D721Med (cell line): ENCODE measurements at places on chromosomes 1 and 21.

DNA sequence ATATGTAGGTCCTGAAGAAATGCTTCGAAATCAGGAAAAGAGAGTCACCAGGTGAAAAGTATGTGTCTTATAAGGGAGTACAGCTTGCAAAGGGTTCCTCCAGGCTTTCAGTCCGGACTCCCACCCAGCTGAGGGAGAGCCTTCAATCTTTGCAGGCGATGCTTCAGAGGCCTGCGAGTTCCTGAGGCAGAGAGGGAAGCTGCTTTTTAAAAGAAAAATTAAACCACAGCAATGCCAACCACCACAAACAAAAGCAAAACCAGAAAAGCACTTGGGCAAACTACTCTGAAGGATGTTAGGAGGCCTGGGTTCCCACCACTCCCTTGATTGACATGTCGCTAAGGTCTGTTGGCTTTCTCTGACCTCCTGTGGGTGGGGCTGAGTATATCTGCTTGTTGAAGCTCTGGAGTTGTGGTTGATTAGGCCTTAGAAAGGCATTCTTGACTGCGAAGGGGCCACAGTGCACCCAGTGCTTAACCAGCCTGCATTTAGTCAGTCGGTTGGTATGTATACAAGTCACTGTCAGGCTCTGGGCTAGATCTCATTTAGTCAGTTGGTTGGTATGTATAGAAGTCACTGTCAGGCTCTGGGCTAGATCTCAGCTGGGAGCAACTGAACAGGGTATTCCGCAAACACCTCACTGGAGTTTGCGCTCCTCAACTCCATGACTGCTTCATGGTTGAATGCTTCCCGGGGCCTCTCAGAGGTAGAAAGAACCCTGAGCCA is 1.2 kb downstream of the NIPAL3 start:
- DNase-seq = no peak

DNA sequence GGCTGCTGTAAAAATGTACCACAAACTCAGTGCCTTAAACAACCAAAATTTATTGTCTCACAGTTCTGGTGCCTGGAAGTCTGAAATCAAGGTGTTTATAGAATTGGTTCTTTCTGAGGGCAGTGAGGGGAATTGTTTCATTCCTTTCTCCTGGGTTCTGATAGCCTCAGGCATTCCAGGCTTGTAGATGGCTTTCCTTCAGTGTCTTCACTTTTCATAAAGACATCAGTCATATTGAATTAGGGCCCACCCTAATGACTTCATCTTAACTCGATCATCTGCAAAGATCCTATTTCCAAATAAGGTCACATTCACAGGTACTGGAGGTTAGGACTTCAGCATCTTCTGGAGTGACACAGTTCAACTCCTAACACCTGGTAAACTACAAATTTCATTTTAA is 15.0 kb downstream of the CDKN2C start:
- DNase-seq = no peak

DNA sequence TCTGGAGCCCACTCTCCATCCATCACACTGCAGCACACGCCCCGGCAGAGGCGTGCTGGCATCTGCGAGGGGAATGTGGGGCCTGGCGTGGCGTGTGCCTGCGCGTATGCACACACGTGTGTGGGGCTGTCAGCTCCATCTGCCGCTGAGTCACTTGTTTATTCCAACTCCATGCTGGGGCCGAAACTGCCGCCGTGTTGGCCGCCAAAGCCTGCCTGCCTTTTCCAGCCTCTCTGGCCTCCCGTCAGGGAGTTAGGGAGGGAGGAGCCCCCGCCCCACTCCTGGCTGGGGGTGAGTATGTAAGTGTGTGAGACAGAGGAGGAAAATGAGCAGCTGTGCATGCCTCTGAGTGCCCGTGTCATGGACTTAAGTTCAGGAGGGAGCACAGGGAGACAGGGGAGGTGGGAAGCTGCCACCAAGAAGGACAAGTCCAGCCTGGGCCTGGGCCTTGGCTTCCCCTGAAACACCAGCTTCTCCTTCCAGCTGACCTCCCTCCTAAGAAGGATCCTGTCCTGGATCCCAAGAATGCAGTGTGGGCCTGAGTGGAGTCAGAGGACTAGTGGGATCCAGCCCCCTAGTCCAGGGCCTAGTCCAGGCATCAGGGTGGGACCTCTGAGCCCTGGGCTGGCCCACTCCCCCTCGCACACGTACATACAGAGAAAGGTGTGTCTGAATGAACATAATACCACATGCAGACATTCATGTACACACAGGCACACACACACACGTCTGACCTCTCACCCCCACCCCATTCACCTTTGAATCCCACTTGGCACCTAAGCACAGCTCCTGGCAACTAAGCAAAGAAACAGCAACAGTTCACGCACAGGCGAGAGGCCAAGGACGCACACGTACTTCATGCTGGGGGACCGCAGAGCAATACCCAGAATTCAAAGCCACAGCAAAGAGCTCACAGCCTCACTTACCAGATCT is 24.7 kb downstream of the MEF2D start:
- no peak for DNase-seq

DNA sequence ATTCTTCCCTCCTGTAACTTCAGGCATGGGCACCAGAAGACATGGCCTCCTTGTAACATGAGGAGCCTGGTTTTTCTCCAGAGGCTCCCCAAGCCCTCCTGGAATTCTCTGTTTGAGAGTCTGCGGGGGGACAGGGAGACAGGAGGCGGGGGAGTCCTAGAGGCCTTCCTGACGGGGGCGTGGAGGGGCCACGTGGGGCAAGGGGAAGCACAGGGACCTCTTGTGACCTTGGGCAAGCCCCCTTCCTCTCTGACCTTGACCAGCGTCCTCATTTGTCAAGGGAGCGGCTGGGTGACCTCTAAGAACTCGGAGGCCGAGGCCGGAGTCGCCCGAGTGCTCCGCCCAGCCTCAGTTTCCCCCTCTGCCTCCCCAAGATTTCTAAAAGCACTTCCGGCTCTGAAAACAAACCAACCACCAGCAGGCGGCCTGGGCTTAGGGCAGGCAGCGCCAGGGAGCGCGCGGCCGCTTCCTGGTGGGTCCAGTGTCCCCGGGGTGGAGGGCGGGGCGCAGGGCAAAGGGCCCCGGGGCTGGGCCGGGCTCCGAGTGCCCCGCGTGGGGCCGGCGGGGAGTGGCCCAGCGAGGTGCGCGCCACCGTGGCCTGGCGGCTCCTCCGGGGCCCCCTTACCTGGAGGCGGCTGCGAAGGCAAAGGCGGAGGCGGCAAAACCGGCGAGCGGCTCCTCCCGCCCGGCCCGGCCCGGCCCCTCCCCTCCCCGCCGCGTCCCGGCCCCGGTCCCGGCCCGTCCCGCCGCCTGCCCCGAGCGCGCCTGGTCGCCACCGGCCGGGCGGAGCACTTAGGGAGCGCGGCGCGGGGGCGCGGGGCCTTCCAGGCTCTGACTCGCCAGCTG is at the start of gene TMCO4:
TSS of gene TMCO4 (minus strand) at position 687 of the 846 bp plus-strand sequence. CDS start 19,158 bp downstream, outside the sequence.
- no peak for DNase-seq

GRCh38 chr21:37026499-37026898 is 20.0 kb downstream of the RIPPLY3 start:
- no peak for DNase-seq

DNA sequence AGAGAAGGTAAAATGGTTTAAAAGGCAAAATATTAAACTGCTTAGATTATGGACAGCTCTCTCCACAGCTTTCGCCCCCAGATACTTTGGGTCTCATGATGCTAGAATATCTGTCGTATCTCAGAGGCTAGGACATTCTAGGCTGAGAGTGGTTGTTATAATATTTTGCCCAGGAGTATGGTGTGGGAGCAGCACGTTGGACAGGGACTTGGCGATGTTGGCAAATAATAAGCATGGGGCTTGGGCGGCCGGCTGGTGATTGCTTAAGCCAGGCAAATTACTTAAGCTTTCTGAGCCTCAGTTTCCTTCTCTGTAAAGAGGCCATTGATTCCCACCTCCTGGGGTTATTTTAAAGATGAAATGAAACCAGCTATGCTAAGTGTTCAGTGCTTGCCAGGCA is 133.2 kb downstream of the ROR1 start:
- no peak for DNase-seq

DNA sequence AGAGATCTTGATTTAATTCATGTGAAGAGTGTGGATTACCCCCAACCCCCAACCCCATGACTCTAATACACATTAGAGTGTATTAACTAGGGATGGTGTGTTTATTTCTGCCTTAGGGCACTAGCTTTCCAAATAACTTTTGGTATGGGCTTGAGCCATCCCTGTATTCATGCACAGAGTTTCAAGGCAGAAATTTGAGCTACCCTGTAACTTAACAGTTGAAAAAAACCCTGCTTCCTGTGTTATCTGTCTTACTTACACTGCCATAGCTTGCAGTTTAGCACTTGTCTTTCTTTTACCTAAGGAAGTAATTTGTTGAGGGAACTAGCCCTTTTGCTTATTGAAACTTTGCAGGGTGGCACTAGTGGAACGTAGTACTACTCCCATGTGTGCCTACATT is 6.3 kb downstream of the SRSF11 start:
- DNase-seq = no peak

GRCh38 chr1:94418664-94419655 is 771 bp downstream of the ABCD3 start:
- no peak for DNase-seq

DNA sequence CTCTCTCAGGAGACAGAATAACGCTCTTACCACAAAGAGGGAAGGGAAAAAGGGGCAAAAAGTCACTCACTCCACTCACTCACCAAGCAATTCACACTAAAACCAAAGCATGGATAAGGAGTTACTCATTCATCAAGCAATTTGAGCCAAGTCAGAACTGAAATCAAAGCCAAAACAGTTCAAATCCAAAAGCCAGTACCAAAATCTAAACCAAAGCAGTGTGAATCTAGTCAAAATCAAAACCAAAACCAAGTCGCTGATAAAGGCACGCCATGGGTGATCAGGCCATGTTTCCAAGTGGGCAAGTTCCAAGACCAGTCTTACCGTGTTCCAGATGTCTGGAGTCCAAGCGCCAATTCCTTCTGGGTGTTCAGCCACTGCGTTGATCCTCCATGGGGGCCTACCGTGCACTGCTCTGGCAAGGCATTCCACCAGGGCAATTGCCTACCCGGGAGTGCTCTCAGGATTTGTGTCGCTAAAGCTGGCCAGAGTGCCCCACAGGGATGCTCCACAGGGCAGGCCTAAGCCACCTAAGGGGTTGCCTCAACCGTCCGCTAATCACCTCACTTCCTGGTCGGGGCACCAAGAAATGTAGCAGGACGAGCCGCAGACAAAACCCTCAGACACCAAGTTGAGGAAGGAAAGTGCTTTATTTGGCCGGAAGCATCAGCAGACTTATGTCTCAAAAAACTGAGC is 142.3 kb downstream of the TRIM33 start:
- DNase-seq = no peak

GRCh38 chr1:202227053-202227672 is 33.6 kb downstream of the LGR6 start:
- DNase-seq = no peak

GRCh38 chr1:75083848-75084514 is 50.2 kb upstream of the LHX8 start:
- DNase-seq = no peak

- no peak for DNase-seq
Observed at GRCh38 chr1:235703506-235703905, 53.9 kb upstream of the GNG4 start.

GRCh38 chr1:37484325-37485051 is 10.1 kb downstream of the ZC3H12A start:
- no peak for DNase-seq

- no peak for DNase-seq
Observed at GRCh38 chr1:222627232-222627631, 9.3 kb downstream of the MIA3 start.

DNA sequence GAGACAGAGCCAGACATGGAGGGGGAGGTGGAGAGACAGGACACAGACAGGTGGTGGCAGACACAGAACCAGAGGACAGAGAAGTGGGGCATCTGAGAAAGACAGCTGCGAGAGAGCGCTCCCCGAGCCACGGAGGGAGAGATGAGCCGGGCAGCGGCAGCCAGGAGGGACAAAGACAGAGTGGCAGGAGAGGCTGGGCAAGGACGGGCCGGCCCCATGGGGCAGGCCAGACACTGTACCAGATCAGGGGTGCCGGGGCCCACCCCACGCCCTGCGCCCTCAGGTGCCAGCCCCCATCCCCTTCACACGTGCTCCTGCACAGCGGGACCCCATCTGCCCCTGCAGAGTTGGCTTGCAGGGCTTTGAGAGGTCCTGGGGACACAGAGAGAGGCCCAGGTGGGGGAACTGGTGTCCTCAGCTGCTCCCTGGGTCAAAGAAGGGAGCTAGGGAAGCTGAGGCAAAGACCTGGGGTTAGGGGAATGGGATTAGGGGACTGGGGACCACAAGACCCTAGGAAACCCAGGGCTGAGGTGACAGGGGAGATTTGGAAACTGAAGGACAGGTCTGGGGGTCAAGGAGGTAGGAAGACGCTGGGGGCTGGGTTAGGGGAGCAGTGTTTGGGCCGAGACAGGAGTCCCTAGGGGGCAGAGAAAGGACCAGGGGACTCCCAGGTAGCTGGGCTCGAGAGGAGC is 643 bp downstream of the FNDC5 start:
- DNase-seq = no peak

DNA sequence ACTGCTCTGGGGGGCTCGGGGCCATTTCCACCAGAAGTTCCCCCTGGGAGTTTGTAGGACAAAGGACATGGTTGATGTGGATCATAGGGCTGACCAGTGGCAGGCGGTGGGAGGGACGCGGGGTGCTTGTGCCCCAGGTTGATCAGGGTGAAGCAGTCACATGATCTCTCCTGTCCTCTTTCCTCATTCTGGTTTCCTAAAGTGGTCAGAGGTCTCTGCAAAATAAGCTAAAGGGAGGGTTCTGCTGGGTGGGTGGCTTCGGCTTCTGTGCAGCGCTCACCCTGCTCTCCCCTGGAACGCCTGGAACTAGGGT is 9.2 kb downstream of the PDXK start:
- DNase-seq = no peak

DNA sequence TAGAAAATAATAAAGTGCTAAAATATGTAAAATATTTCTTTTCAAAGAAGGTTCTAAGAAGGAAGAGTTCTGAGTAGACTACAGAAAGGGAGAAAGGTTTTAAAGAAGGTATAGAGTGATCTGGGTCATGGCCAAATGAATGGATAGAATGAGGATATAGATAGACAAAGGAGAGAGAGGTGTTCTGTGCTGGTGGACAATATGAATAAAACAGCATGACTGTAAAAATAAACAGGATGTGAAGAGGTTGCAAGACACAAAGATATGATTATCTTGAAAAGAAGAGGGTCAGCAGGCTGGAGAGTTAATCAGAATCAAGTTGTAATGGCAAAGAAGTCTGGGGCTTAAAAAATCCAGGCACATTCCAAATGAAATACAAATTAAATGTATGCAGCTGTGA is 86.7 kb upstream of the GNG4 start:
- DNase-seq = no peak

DNA sequence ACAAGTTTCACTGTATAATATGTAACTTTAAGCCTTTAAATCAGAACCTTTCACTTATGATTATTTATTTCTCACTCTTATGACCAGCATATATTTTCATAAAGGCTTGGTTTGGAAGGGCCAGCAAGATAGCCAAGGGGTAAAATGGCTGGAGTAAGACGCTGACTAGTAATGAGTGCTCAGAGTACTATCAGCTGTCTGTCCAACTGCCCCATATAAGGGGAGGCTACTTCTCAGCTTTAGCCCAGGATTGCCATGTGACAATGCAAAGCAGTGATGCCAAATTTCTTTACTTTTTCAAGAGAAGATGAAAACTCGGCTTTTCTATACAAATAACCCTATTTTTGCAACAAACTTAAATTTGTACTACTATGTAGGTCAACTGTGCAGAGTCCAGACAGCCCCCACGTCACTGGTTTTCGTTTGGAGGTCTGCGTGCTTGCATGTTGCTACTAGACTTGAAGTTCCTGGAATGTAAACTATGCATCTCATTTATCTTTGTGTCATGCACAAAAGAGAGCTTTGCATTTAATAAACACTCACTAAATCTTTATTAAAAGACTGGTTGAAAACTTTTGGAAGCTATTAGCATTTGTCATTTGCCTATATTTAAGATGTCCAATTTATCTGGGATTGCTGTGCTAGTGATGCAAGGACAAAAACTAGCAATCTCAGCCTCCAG is 110.4 kb downstream of the TNFSF18 start:
- no peak for DNase-seq
